Stimulated activated CD4-positive, alpha-beta T cell treated with anti-CD3 and anti-CD28 coated beads, Interleukin-12 subunit alpha, Interleukin-12 subunit beta, amount 100 ng/mL, for 24 hours (primary cell): ENCODE measurements at places on chromosomes 5 and 9.

GRCh38 chr9:124261736-124262648 lies 4.2 kb downstream of the NEK6 start:
- no peak for DNase-seq

- no peak for DNase-seq
Observed at GRCh38 chr9:106733828-106734380, 129.1 kb upstream of the ZNF462 start.

DNA sequence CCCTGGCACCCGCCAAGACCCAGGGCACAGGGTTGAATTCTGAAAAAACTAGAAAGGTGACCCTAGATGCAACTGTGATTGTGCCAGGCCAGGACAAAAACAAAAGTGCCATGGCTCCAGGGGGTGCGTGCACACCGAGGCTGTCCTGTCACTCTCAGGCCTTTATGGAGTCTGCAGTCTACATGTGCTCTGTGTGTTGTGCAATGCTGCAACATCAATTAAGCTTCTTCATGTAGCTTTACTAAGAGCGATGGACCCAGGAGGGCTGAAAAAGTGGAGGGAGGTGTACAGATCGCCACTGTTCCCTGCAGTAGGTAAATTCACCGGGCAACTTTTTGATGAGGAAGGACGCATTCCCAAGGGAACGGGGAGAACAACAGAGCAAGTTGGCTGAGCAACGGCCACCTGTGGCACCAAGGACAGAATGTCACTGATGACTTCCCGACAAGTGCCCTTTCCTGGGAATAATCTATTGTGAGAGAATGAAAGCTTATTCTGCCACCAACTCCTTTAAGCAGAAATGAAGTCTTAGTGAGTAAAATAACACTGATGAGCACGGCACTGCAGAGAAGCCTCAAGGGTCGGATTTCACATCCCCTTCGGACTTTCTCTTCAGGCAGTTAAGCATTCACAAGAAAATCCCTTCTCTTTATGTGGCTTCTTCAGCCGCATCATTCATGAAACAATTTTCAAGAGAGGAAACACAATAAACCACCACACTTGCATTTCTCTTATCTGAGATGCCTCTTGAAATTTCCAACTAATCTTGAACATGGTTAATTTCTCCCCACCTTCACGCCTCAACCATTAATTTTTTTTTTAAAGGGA lies 149.6 kb downstream of the DROSHA start:
- DNase-seq, result no peak

GRCh38 chr5:14038341-14038959 lies 94.0 kb upstream of the DNAH5 start:
- DNase-seq, result no peak

DNA sequence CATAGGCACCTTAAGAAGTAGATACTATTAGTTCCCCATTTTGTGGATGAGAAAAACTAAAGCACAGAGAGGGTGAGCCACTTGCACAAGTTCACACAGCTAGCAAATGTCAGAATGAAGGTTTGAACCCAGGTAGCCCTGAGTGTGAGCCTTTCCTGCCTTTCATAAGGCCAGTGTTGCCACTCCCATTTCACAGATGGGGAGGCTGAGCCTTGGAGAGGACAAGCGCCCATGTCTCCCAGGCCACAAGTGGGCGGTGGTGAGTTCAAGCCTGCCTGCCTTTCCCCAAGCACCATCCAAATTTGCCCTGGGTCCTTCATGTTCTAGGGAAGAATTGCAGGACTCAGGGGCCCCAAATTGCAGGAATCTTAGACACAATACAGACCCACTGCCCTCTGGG lies 50.6 kb downstream of the LHX2 start:
- no peak for DNase-seq

DNA sequence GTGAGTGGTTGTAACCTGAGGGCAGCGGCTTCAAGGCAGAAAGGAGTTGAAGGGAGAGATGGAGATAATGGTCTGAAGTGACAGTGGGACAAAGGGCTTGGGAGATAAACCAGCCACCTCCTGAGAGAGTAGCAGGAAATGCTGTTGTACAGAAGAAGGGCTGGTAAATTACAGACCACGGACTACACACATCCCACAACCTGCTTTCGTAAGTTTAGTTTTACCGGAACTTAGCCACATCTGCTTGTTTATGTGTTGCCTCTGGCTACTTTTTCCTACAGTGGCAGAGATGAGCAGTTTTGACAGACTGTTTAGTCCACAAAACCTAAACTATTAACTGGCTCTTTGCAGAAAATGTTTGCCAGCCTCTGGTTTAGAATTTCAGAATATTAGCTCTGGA lies 269.5 kb downstream of the ARHGEF28 start:
- DNase-seq, result no peak

- DNase-seq, result peak; percentile 29
Observed at GRCh38 chr9:127574072-127574993, 37.7 kb upstream of the STXBP1 start.

GRCh38 chr5:154598021-154598420 lies 120.0 kb upstream of the HAND1 start:
- no peak for DNase-seq

DNA sequence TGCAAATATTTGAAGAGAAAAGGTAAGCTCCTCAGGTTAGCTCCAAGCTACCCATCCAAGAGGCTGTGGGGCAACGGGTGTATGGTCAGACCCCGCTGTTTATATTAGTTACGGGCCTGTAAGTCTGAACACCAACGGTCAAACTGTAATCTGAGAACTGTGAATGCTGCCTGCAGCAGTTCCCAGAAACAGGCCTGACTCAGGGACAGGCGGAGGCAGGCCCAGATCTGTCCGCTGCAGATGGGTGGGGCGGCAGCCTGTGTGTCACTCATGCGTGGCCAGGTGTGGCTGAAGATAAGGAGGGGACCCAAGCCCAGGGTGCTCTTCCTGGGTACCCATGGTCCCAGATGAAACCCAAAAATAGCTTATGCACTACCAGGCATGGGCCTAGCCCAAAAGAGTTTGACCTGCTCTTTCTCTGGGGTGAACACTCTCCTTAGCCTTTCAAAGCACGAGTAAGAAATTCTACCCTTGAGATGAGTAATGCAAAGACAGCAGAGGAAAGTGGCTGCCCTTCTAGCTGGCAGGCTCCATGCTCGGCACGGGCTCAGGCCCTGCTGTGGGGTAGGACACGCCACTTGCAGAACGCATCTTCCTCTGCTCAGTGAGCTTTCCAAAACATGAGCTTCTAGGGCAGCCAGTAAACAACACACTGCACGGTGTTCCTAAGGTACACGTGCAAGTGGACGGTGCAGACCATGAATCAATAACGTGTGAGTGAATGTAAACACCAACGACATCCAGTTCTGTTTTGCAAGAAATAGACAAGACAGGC lies 9.1 kb downstream of the UBAC1 start:
- no peak for DNase-seq

- no peak for DNase-seq
Observed at GRCh38 chr9:37652261-37652660, 1.5 kb downstream of the FRMPD1 start.

DNA sequence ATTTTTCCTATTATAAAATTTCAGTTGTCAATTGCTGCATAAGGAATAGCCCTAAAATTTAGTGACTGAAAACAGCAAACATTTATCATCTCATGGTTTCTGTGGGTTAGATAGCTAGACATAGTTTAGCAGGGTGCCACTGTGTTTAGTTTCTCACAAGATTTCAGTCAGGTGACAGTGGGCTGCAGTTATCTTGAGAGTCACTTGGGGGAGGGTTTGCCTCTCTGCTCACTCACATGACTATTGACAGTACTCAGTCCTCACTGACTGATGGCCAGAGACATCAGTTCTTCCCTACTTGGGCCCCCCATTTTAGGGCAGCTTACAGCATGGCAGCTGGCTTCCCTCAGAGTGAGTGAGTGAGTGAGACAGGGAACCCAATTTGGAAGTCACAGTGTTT lies 42.0 kb downstream of the PBX3 start:
- DNase-seq, result no peak

GRCh38 chr9:24009322-24009721 lies 183.3 kb upstream of the ELAVL2 start:
- no peak for DNase-seq

DNA sequence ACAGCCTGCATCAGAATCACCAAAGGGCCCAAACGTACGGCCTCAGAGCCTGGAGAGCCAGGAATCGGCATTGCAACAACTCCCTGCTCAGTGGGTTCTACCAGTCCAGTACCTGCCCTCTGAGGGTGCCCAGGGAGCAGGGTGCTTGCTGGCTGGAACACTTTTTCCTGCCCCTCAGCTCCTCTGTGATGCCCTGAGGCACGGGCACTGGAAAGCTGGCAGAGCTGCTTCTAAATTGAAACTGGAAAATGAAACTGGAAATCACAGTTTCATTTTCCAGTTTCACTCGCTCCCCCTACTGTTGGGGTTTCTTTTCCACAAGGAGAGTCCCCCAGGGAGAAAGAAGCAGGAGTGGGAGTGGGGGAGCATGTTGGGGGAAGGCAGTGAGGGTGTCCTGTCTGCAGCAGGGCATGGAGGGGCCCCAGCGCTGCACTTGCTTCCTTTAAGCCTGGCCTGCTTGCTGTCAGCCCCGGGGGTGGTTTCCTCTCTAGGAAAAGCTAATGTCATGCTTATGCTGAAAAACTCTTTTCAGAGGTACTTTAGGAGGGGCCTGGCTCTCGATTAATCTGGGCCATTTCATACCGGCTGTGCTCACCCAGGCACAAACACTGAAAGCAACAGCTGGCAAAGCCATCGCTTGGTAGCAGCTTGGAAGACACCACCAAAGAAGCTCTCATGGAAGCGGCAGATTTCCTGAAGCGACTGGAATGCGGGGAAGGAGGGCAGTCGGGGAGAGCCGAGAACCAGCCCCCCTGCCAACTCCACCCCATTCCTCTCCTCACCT lies 26.2 kb downstream of the IRF1 start:
- no peak for DNase-seq

GRCh38 chr5:118270526-118270925 lies 717.8 kb downstream of the DTWD2 start:
- no peak for DNase-seq

GRCh38 chr5:6737043-6737941 lies 24.1 kb downstream of the TENT4A start:
- no peak for DNase-seq

DNA sequence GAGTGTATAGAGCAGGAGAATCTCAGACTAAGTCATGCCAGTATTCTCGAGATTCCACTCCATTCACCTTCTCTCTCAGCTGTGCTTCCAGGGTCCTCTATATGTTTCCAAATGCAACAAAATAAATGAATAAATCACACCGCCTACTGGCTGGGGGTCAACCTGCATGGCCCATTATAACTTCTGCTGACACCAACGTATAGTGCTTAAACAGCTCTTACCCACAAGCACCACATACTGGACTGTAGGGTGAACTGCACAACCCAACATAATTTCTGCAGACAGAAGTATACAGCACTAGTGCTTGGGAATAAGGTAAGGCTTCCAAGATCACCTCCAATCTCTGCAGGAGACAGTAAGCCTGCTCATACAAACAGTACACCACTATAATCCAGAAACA lies 33.1 kb upstream of the HTR4 start:
- no peak for DNase-seq

DNA sequence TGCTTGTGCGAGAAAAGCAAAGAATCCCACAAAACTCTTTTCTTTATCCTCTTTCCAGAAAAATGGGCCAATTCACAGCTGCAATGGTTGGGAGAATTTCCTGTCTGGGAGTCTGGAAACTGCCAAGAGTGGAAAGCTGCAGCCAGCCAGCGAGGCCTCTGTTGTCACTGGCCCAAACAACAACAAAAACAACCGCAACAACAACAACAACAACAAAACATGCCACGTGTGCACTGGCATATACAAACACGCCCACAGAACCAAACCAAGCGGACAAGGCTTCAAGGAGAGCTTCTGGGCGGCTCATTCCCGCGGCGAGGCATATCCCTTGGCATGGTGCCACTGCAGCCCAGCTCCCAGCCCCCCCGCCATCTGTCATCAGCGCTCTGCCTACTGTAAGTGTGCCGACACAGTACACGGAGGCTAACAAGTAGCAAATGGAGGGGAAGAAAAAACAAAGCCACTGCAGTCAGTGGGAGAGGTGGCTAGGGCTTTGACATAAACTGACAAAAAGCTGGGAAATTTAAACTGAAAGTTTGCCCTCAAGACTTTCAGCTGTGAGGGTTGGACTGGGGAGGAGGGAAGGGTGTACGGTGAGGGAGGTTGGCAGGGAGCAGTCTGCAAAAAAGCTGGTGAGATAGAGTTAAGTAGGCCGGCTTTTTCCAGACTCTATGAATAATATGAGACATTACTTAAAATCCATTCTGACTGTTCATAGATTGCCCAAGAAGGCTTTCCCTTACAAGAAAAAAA lies 165.0 kb upstream of the ZNF462 start:
- no peak for DNase-seq

- DNase-seq, result no peak
Observed at GRCh38 chr9:133141833-133142595, 21.0 kb upstream of the RALGDS start.

- no peak for DNase-seq
Observed at GRCh38 chr5:111934511-111934910, 177.5 kb upstream of the NREP start.

- DNase-seq, result no peak
Observed at GRCh38 chr5:124858612-124859011, 112.2 kb upstream of the ZNF608 start.

DNA sequence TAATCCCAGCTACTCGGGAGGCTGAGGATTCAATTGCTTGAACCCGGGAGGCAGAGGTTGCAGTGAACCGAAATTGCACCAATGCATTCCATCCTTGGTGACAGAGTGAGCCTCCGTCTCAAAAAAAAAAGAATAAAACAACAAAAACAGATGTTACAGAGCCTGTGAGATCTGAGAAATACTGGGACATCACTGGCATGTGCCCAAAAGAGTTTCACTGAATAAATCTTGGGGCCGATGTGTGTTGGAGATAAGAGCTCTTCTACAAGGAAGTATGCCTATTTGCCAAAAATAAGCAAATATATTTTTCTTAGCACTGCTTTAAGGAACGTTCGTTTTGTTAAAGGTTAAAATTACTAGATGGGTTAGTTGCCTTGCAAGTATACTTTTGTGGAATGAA lies 55.1 kb downstream of the KIAA1958 start:
- no peak for DNase-seq

DNA sequence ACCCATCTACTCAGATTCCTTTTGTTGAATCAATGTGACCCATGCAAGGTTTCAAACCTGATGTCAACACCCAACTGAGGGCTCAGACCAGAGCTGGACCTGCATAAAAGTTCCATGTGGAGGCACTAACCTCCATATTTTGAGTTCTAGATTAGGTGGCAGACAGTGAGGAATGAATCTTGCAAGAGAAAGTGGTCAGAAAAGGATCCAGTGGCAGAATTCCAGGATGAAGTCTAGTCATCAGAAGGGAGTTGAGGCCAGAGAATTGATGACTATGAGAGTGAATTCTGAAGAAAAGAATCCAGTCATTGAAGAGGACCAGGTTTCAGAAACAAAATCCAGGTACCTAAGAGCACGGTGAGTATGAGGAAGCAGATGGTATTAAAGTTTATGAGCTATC lies 205.1 kb upstream of the RGMB start:
- no peak for DNase-seq

- no peak for DNase-seq
Observed at GRCh38 chr9:5095795-5096194, 89.6 kb downstream of the INSL6 start.

- DNase-seq, result no peak
Observed at GRCh38 chr5:150398722-150399523, 13.8 kb downstream of the CD74 start.
